ENCODE measurements at places on chromosomes 13 and 19. TPM values are rescaled to one million over a fixed set of nuclear protein-coding genes. Genes with fewer than 3 reads are reported as not detected.

DNA sequence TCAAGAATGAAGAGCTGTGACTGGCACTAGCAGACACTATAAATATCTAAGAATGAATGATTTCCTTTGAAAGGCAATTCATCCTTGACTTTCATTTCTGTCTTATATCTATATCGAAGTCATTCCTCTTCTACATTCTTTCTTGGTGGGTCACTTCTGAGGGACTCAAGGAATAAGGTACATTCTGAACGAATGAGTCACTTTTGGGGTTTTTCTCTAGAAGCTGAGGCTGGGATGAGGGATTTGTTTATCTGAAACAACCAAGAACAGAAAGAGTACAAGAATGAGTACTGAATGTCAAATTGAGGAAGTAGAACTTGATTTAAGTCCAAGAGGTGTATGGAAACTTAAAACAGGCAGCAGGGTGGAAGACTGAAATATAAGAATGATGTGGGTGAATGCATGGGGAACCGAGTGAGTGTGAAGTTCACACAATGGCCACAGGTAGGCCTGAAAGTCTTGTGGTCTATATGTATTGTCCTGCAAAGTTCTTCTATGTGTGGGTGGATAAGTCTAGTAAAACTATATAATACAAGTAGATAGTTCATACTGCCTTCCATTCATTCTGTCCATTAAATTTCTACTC lies 343.9 kb downstream of the OXGR1 start:
- no peak for DNase-seq

GRCh38 chr13:94298346-94298745 lies 181.1 kb downstream of the DCT start:
- DNase-seq: no peak

GRCh38 chr13:45519493-45519892 lies 54.8 kb downstream of the COG3 start:
- DNase-seq: no peak

DNA sequence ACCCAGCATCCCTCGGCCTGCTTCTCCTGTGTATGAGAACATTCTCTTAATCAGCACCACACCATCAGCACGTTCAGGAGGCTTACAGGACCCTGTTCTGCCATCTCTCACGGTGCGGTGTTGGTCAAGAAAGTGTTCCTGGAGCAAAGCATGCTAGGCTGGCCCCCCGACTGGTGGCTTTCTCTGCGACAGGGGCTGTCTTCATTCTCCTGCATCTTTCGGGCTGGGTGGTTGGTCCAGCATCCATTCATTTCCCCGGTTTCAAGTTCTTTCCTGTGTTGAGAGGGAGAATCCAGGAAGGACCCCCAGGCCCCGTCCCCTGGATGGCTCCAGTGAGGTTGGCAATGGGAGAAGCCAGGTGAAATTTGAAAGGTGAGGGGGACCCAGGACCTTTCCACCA lies 55.8 kb downstream of the C1QTNF9 start:
- no peak for DNase-seq

GRCh38 chr13:93283255-93283654 lies 56.6 kb downstream of the GPC6 start:
- DNase-seq: no peak

DNA sequence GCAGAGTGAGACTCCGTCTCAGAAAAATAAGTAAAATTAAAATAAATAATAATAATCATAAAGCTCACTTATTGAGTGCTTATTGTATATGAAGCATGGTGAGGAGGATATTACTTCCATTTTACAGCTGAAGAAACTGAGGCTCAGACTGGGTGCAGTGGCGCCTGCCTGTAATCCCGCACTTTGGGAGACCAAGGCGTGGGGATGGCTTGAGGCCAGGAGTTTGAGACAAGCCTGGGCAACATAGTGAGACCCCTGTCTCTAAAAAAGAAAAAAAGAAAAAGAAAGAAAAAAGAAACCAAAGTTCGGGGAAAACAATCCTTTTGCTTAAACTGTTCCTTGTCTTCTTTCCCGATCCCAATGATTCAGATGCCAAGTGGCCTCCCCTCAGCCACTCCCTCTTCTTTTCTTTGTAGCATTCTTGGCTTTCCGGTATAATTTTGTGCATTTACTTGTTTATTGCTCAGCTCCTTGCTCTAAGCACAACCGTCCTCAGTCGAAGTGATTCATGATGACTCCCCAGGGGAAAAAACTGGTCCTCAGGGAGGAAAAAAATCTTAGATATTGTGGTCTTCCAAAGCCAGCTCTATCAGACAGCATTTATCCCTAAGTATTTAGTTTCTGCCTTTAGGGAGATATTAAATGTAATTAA lies 965 bp upstream of the EIF3G start:
- DNase-seq: no peak

GRCh38 chr19:16371540-16371986 lies 46.9 kb downstream of the KLF2 start:
- DNase-seq: peak; percentile 90

DNA sequence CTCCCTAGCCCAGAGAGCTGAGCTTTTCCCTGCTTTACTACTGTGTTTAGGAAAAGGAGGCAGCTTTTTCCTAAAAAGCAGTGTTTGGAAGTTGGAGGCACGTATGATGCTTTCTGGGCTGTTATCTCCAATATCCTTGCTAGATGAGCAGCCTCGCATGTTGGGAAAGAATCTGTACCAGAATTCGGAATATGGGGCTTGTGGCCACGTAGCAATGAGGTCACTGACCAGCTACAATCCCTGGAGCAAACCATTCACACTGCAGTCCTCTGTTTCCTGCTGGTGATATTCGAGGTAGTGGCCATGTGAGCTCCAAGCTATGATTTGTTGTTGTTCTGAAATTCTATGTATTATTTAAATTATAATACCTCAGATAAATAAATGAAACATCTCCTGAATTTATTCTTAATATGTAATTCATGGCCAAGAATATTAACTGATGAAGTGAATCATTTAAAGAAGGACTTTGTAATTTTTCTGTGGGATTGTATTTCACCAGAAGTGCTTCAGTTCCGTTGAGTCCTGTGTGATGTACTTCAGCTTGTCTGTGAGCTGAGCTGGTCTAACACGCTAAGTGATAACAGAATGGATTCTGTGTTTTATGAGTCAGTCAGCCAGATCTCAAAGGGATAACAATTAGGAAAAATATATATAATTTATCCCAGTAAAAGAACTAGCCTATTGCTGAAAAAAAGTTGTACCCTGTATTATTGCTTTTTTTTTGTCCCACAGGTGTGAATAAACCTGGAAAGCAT lies 319.5 kb downstream of the SHISA2 start:
- no peak for DNase-seq

GRCh38 chr19:56126983-56127780 lies 6.1 kb upstream of the ZNF787 start:
- no peak for DNase-seq

- DNase-seq: no peak
Observed at GRCh38 chr19:43763473-43763939, 8.7 kb upstream of the SMG9 start.

DNA sequence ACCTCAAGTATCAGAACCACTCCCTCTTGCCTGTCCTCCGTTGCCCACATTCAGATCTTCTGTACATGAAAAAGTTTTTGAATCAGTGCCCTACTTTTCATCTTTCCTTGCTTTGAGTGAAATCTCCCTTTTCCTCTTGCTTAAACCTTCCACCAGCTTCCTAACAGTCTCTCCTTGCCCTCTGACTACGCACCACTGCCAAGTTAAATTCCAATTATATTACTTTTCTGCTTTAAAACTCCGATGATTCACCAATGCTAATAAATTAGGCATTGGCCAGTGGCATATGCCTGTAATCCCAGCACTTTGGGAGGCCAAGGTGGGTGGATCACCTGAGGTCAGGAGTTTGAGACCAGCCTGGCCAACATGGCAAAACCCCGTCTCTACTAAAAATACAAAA lies 30.7 kb upstream of the RFXAP start:
- DNase-seq: no peak

Gene PSG2
- total RNA-seq: not detected

DNA sequence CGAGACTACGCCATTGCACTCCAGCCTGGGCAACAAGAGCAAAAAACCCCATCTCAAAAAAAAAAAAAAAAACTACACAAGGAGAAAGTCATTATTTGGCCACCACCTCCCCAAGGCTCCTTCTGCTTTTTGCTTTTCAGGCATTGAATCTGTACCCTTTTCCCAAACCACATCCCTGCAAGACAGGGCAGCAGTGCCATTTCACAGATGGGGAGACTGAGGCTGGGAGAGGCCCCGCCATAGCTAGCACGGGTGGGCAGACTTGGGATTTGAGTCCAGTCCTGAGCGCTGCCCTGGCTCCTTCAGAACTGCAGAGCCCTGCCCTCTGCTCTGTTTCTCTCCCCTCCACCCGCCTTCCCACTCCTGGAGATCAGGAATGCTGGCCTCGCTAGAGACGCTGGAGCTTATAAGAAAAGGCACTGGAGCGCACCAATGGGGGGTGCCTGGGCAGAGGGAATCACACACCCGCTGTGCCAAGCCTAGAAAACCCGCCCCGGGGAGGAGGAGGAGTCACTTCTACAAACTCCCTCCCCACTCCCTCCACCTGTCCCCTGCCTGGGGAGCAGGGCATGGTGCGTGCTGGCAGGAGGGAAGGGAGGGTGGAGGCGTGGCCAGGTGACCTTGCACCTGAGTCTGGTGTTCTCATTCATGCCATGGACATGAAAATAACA lies 17.6 kb downstream of the TJP3 start:
- peak; percentile 82 for DNase-seq

DNA sequence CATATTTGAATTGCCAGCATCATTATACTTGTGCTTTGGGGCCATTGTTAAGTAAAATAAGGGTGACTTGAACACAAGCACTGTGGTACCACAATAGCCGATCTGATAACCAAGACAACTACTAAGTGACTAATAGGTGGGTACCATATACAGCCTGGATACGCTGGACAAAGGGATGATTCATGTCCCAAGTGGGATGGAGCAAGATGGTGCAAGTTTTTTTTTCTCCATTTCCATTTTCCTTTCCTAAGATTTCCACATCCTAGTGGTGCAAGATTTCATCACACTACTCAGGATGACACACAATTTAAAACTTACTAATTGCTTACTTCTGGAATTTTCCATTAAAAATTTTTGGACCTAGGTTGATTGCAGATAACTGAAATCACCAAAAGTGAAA lies 15.1 kb downstream of the BRCA2 start:
- DNase-seq: no peak

DNA sequence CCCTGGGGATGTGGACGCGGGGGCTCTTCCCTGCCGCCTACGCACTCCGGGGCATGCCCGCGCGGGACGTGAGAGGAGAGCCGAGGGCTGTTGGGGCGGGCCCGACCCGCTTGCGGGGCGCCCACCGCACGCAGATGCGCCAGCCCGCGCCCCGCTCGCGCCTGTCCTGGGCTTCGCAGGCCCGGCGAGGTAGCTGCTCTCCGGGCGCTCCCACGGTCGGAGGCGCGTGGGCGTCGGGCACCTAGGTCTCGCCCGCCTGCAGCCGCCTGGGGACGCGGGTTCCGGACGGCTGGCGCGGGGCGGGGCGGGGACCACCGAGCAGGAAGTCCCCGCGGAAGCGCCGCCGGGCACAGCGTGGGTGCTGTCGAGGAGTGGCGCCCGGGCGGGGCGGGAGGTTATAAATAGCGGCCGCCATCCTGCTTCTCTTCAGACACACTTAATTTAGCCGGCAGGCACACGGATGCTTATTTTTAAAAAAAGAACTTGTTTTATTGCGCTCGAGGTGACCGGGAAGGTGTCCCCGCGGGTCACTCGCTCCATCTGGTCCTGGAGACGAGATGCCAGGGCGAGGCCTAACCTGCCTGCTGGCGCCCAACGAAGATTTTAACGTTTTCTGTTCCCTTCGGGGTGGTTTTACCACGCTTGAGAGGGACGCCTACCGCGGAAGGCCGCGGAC lies 561 bp upstream of the GJA3 start:
- peak; percentile 89 for DNase-seq

DNA sequence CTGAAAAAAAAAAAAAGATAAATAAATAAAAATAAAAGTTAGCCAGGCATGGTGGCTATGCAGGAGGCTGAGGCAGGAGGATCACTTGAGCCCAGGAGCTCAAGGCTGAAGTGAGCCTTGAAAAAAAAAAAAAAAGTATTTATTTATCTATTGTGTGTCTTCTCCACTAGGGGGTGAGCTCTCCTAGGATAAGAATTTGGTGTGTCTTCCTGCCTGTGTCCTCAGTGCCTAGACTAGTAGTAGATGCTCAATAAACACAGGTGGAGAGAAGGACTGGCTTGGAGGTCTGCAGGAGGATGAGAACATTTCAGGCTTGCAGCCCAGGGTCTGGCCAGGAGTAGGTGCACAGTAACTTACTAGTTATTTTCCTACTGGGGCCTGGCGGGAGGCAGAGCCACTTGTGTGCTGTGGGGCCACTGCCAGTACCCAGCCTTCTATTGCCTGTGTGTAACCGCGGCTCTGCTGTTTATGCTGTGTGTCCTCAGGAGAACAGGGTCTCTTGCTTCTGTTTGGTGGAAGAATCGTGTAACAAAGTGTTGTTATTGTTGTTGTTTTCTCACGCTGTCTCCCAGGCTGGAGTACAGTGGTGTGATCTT lies 5.4 kb downstream of the LMTK3 start:
- DNase-seq: no peak

DNA sequence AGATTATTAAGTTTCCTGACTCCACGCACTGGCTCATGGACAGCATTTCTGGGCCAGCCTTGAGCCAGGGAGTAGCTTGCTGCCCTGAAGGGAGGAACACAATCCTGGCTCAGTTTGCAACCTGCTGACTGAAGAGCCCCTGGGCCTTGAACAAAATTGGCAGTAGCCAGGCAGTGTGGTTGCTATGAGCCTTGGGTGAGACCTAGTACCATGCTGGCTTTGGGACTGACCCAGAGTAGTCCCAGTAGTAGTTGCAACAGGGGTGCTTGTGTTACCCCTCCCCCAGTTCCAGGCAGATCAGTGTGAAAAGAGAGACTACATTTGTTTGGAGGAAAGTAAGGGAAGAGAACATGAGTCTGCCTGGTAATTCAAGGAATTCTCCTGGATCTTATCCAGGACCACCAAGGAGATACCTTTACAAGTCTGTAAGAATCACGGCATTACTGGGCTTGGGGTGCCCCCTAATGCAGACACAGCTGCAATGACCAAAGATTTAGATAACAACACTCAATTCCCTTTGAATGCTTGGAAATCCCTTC lies 22.0 kb downstream of the ITGBL1 start:
- no peak for DNase-seq
